CD8-positive, alpha-beta memory T cell (primary cell): ENCODE measurements at places on chromosomes 2 and 18. TPM values are rescaled to one million over a fixed set of nuclear protein-coding genes. Genes with fewer than 3 reads are reported as not detected.
A peak's percentile ranks its signal among the peaks of the same experiment; 100 is the strongest.

GRCh38 chr2:69026691-69027459 is 13.9 kb downstream of the ANTXR1 start:
- H3K27ac ChIP-seq = no peak overlapping the region
- H3K27me3 ChIP-seq = no peaks in the 10 kb centered on the region
- no peak for DNase-seq

- DNase-seq = no peak
- no peaks in the 10 kb centered on the region for H3K36me3 ChIP-seq
- H3K4me1 ChIP-seq = no peaks in the 10 kb centered on the region
- no peaks in the 10 kb centered on the region for H3K27me3 ChIP-seq
- no peak overlapping the region for H3K4me3 ChIP-seq
- no peak overlapping the region for H3K27ac ChIP-seq
These were observed 83.6 kb upstream of the NCKAP5 start for GRCh38 chr2:133651861-133652260.

GRCh38 chr2:145116056-145116455 is 596.1 kb upstream of the ZEB2 start:
- no peaks in the 10 kb centered on the region for H3K27me3 ChIP-seq
- DNase-seq = no peak
- H3K36me3 ChIP-seq = no peaks in the 10 kb centered on the region
- H3K4me1 ChIP-seq = no peaks in the 10 kb centered on the region
- no peak overlapping the region for H3K4me3 ChIP-seq
- no peak overlapping the region for H3K27ac ChIP-seq

- H3K36me3 ChIP-seq = no peaks in the 10 kb centered on the region
- no peak overlapping the region for H3K4me3 ChIP-seq
- H3K27me3 ChIP-seq = peaks cover 4% of the 10 kb centered on the region
- H3K4me1 ChIP-seq = no peaks in the 10 kb centered on the region
- H3K27ac ChIP-seq = no peak overlapping the region
These were observed 301.7 kb downstream of the PHLPP1 start for GRCh38 chr18:63017076-63017475.

DNA sequence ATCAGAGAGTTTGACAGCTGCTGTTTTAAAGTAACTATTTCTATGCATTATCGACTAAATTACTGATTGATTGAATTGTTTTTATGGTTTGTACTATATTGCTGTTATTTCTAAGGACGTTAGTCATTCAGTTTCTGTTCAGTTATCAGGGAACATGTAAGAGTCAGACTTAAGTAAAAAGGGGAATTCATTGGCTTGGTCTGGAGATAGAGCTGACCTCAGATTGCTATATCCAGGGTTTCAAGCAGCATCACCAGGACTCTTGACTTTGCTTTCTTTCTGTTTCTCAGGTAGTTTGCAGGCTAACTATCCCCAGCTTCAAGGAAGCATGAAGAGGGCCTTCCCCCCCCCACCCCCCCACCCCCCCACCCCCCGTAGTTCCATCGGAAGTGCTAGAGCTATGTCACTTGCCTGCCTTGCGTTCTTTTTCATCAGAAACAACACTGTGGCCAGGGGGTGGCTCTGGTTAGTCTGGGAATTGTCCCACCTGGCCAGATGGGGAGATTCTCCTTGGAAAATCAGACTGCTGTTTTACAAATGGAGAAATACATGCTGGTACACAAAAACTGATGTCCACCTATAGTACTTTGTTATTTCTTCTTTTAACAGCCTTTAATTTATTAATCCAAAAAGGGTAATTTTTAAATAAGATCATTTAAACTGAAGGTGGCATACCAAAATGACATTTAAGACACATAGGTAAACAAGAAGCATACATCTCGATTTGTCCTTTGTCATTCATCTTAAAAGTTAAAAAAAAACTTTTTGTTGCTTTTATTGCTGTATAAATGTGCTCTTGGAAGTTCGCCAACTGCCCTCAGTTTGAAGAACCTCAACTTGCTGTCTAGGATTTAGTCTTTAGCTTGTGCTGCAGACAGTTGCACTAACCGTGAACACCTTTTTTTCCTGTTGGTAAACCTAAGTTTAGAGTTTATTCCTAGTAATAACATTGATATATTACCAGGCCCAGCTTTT is 9.4 kb downstream of the SMAD4 start:
- H3K4me3 ChIP-seq = no peak overlapping the region
- no peaks in the 10 kb centered on the region for H3K36me3 ChIP-seq
- H3K4me1 ChIP-seq = peaks cover 81% of the 10 kb centered on the region

DNA sequence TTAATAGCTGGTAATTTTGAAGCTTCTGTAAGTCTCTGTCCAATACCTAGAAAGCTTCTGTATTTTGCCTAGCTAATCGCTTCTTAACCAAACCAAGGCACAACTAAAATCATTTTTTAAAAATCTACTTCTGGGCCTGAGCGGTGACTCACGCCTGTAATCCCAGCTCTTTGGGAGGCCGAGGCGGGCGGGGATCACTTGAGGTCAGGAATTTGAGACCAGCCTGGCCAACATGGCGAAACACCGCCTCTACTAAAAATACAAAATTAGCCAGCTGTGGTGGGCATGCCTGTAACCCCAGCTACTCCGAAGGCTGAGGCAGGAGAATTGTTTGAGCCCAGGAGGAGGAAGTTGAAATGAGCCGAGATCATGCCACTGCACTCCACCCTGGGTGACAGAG is 148.6 kb upstream of the FIGN start:
- H3K4me1 ChIP-seq = no peaks in the 10 kb centered on the region
- no peaks in the 10 kb centered on the region for H3K36me3 ChIP-seq
- no peak overlapping the region for H3K4me3 ChIP-seq
- DNase-seq = no peak

GRCh38 chr2:128519517-128520215 is 201.0 kb upstream of the HS6ST1 start:
- no peaks in the 10 kb centered on the region for H3K4me1 ChIP-seq
- no peak overlapping the region for H3K27ac ChIP-seq
- DNase-seq = no peak

DNA sequence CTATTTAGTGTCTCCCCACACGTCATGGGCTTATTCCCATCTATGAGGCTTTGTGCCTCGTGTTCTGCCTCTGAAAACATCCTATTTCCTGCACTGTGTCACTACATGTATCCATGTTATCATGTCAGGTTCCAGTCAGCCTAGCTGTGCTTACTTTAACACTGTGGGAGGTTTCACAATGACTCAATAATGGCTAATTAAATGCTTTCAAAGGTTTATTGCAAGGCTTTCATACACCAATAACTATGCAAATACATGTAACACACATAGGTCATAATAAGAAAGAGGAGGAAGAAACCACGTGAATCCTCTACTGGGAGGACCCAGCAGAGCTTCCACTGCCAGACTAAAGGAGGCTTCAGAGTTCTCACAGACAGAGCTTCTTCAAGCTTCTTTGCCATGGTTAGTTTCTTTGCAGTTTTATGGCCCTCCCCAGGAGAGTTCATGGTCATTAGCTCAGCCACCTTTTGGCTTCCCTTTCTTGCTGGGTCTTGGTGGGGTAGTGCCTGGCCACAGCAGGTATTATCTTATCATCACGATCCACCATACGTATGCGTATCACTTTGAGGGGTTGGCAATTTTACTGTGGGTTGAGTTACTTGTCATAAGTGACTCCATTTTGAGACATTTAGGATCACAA is 5.1 kb upstream of the COLEC12 start:
- H3K27me3 ChIP-seq = no peaks in the 10 kb centered on the region
- no peak for DNase-seq
- H3K4me1 ChIP-seq = no peaks in the 10 kb centered on the region
- no peak overlapping the region for H3K27ac ChIP-seq
- H3K4me3 ChIP-seq = no peak overlapping the region
- no peaks in the 10 kb centered on the region for H3K36me3 ChIP-seq

DNA sequence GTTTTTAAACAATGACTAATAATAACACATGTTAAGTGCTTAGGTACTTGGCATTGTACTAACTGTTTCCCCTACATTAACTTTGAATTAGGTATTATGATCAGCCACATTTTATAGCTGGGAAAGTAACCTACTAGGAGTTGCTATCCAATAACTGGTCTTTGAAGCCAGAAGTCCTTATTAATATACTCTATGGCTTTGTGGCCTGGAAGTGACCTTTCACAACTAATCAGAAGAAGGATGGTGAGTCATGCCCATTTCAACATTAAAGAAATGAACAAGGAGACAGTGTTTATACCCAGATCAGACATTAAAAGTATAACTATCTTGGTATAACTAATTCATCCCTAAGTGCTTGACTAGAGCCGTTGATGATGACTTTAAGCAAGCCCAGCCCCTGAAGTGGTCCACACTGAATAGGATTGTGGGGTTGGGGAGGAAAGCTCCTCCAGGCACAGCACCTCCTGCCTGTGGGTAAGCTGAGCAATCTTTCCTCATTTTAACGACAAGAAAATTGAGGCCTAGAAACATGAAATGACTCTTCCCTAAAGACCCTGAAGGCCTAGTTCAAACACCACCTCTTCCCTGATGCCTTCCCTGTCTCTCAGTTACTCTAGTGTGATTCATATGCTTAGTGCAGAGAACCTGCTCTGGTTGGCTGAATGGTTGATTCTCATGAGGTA is 71.6 kb upstream of the RFX8 start:
- peaks cover 7% of the 10 kb centered on the region for H3K4me1 ChIP-seq
- no peaks in the 10 kb centered on the region for H3K27me3 ChIP-seq
- no peaks in the 10 kb centered on the region for H3K36me3 ChIP-seq
- H3K27ac ChIP-seq = no peak overlapping the region

GRCh38 chr18:77401173-77401572 is 151.5 kb downstream of the GALR1 start:
- no peaks in the 10 kb centered on the region for H3K27me3 ChIP-seq
- H3K36me3 ChIP-seq = no peaks in the 10 kb centered on the region
- no peak overlapping the region for H3K27ac ChIP-seq
- H3K4me3 ChIP-seq = no peak overlapping the region
- no peak for DNase-seq

- H3K27ac ChIP-seq = no peak overlapping the region
- H3K4me1 ChIP-seq = peaks cover 53% of the 10 kb centered on the region
- DNase-seq = peak; percentile 65
These were observed 378.5 kb upstream of the ID2 start for GRCh38 chr2:8303322-8303832.

DNA sequence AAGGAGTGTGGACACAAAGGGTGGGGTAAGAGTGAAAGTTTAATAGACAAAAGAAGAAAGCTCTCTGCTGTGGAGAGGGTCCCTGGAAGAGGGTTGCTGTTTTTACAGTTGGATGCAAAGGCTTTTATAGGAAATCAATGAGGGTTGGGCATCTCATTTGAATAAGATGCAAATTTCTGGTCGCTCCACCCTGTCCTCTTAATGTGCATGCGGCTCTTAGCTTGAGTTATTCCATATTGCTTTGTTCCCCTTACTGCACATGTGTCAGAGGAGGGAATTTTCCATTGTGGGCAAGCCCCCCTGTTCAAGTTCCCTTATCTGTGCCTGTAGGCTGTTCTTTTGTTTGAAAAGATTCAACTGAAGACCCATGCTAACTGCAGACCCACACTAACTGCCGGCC is 326.5 kb downstream of the BCL11A start:
- no peak overlapping the region for H3K4me3 ChIP-seq
- H3K27ac ChIP-seq = no peak overlapping the region
- no peaks in the 10 kb centered on the region for H3K4me1 ChIP-seq
- no peaks in the 10 kb centered on the region for H3K27me3 ChIP-seq

GRCh38 chr2:164620873-164621763 is at the start of gene GRB14:
GRB14 (minus strand) TSS chr2:164621482; CDS start chr2:164621309, 173 bp downstream.
- H3K27me3 ChIP-seq = no peaks in the 10 kb centered on the region
- no peak for DNase-seq
- no peak within 1 kb of the TSS for H3K4me3 ChIP-seq
- H3K27ac ChIP-seq = no peak within 1 kb of the TSS

- H3K27me3 ChIP-seq = no peaks in the 10 kb centered on the region
- H3K27ac ChIP-seq = no peak overlapping the region
These were observed 225.7 kb upstream of the TNP1 start for GRCh38 chr2:217085543-217085942.

DNA sequence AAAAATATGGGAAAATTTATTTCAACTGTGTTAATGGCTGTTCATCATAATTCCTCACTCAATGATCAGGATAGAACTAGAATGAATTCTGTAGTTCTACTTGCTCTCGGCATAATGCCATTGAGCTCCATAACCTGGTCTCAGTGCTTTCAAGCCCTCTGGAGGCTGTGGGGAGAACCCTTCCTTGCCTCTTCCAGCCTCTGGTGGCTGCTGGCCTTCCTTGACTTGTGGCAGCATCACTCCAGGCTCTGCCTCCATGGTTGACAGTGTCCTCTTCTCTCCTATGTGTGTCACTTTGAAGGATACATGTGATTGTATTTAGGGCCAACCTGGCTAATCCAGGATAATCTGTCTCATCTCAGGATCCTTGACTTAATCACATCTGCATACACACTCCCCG is 26.9 kb upstream of the CABYR start:
- H3K4me3 ChIP-seq = no peak overlapping the region
- no peak overlapping the region for H3K27ac ChIP-seq
- H3K4me1 ChIP-seq = peaks cover 14% of the 10 kb centered on the region
- no peaks in the 10 kb centered on the region for H3K27me3 ChIP-seq
- DNase-seq = no peak

DNA sequence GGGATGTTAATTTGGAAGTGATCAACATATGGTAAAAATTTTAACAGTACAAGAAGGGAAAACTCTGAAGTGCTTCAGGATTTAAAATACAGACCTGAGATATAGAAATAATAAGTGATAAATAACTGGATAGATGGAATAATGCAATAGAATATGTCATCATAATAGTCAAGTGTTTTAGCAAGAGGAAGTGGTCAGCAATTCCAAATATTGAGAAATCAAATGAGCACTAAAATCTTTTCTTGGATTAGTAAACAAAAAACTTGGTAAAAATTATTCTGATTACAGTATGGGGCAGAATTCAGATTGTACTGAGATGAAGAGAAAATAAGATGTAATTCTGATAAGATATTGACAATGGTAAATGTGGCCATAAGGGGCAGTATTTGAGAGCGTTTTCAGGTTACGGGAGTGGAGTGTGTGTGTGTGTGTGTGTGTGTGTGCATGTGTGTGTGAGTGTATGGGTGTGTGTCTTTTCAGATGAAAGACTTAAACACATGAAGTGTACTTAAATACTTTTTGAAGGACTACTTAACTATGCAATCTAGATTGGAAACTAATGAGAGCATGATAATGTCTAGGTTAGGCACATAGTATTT is 217.9 kb upstream of the ITGA4 start:
- DNase-seq = no peak
- H3K36me3 ChIP-seq = no peaks in the 10 kb centered on the region
- no peak overlapping the region for H3K27ac ChIP-seq

DNA sequence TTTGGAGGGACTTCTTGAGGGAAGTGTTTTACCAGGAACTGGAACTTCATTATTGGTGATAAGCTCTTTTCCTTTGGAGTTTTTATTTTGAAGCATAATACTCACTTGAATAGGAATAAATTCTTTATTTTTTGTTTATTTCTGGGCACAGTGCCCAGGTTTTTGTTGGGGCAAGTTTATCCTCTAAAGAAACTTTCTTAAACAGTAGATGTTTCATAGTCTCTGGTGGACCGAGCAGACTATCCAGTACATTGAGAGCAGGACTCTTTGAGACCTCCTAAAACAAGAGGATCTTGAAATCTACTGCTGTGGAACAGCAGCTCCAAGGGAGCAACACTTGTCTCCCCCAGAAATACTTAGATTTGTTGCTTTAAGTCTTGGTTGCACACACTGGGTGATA is 109.4 kb downstream of the PARD3B start:
- H3K4me1 ChIP-seq = no peaks in the 10 kb centered on the region
- DNase-seq = no peak
- H3K36me3 ChIP-seq = no peaks in the 10 kb centered on the region

- H3K27ac ChIP-seq = peak overlapping the region; percentile 99
- peak; percentile 80 for DNase-seq
- peak overlapping the region; percentile 72 for H3K4me3 ChIP-seq
- H3K36me3 ChIP-seq = peaks cover 21% of the 10 kb centered on the region
These were observed 1.2 kb upstream of the DNAJB2 start for GRCh38 chr2:219277703-219278654.

The RALB gene
- 39.6 TPM for total RNA-seq

The CYP1B1 gene
- total RNA-seq = 19.4 TPM

The DUSP11 gene
- total RNA-seq = 34.4 TPM

The EFHD1 gene
- 0.33 TPM for total RNA-seq
